SK-N-MC (cell line): ENCODE measurements at places on chromosomes 12 and 14.
A peak's percentile ranks its signal among the peaks of the same experiment; 100 is the strongest.

DNA sequence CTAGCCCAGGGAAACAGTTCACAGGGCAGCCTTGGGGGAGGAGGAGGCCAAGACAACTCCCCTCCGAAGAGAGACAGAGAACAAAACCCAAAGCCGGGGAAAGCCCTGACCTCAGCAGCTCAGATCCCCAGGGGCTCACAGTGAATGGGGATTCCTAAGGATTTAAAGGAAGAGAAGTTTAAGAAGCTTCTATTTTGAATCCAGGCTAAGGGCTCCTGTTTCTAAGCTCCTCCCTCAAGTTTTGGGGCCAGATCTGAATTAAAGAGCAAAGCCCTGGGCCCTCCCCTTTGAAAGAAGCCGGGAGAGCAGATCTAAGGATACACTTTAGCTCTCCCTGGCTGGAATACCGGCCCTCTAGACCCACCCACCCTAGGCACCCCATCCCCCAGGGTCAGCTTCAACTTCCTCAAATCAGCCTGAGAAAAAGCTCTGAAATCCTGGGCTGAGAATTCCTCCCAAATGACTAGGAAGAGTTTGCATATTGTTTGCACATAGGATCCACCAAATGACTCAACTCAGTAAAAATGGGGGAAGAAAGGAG is 3.9 kb downstream of the KDM2B start:
- no peak for DNase-seq

- DNase-seq: peak; percentile 20
These were observed 29.6 kb downstream of the EEA1 start for GRCh38 chr12:92899386-92900001.

- DNase-seq: peak; percentile 93
These were observed 145.6 kb upstream of the NAV3 start for GRCh38 chr12:77685112-77685511.

DNA sequence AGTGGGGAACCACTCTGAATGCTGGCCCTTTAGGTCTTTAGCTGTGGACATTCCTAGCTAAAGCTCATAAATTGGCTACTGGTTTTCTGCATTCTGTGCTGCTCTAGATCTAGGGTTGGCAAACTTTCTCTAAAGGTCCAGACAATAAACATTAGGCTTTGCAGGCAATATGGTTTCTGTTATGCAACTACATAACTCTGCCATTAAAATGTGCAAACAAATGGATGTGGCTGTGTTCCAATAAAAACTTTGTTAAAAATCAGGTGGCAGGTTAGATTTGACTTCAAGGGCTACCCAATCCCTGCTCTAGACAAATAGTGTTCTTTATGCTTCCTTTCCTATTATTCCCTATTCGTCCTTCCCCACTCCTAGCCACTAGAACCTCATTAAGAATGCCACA is 6.8 kb upstream of the LRRC9 start:
- DNase-seq: no peak

GRCh38 chr12:28460420-28461130 is 270.3 kb downstream of the CCDC91 start:
- no peak for DNase-seq

DNA sequence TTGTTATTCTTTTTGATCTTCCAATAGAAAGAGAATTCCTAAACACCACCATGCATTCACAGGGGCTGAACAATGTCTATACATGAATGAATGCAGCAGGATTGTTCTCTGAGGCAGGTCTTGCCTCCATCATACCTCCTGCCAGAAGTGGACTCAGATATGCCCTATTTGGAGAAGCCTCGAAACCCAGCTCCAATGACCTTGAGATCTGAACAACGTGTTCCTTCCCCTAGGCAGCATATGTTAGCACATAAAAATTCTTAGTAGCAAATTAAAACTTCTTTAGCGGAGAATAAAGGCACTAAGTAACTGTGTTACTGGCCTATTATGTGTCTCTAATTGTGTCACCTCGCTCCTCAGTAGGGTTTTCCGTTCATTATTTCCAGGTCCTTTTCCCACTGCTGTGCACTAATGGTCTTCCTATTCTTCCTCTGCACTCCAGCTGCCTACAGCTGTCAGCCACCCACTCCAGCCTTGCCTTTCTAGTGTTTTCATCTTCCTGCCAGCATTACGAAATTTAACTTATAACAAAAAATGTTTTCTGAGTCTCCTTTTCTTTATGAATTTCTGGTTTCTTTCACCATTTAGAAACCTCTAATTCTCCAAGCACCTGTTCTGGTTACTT is 62.6 kb upstream of the IGF1 start:
- no peak for DNase-seq

GRCh38 chr14:39972704-39973103 is 540.5 kb upstream of the FBXO33 start:
- no peak for DNase-seq

GRCh38 chr14:23486036-23486435 is 16.5 kb downstream of the NGDN start:
- no peak for DNase-seq

DNA sequence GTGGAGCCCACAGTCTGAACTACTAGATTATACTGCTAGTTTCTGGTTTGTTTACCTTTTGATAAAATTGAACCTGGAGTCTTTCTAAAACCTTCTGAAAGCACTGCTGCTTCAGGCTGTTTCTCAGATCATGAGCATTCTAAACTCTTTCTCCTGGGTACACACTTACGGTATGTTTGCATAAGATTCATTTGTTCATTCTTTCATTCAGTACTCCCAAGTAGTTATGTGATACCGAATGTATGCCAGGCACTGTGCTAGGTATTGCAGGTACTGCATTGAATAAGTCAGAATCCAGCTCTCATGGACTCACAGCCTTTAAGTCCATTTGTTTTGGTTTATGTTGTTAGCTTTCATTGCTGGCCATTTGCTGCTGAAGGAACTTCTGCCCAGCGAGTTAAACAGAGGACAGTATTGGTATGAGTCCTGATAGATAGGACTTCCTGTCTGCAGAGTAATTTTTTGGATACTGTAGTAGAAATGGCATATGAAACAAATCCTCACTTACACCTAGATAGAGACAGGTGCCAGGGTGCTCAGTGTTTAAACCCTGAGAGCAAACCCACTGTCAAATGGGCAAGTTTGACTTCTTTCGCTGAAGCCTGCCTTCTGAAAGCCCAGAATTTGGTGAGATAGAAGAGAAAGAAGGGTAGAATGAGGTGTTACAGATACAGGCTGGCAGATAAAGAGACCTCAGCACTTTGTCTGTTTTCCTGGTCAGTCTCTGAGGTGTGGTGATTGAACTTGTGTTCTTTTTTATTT is 2.1 kb downstream of the SUSD6 start:
- DNase-seq: no peak

DNA sequence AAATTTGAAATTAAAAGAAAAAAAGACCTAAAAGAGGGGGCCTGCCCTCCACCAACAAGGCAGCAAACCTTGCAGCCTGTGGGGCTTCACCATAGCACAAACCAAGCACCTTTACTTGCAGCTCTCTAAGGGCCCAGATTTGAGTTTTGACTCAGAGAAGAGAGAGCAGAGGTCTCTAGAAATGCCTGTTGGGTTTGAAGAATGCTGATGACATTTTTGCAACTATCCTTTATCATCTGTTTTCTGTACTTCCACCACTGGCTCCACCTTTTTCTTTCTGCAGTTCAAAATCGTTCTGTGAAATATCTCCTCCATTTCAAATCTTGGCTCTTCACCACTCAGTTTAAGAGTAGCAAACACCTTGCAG is 83.8 kb upstream of the HMGA2 start:
- DNase-seq: no peak

DNA sequence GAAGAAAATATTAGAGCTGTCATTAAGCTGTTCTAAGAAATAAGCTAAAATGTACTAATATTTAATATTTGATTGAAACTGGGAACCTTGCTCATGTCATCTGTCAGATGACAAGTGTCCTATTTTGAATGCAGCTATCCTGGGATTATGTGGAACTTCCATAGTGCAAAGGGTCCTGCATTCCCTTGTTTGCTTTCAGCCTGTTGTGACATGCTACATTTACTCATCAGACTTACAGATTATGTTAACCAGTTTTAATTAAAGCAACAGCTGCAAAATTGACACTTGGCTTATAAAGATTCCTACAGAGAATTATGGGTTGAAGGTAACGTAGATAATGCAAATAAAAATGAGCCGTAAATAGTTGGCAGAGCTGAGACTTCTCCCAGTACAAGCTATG is 458.4 kb upstream of the RGS6 start:
- DNase-seq: no peak

DNA sequence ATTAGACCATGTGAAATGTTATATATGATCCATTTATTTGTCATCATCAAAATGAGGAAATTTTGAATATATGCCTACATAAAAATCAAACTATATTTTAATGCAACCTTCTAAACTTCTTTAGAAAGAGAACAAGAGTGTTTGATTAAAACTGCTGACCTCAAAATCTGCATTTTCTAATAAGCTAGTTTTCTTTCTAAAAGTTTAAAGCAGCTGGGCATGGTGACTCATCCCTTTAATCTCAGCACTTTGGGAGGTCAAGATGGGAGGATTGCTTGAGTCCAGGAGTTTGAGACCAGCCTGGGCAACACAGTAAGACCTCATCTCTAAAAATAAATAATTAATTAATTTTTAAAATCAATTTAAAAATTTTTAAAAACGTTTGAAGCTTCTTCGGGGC is 36.2 kb downstream of the GNPTAB start:
- no peak for DNase-seq

DNA sequence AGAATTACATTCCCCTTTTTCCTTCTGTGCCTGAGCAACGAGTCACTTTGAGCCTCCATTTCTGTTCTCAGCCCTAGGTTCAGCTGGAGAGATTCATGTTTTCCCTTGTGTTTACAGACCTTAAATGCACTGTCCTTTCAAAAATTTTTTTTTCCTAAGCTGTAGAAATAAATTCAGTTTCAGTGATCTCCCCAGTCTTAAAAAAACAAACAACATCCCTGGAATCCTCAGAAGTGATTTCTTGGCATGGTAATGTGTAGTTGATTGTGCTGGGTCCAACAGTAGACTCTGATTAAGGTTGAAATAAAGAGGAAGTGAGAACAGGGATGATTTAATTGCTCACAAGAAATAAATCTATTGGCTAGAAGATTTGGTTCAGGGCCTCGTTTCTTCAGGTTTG is 89.3 kb downstream of the NTN4 start:
- no peak for DNase-seq

DNA sequence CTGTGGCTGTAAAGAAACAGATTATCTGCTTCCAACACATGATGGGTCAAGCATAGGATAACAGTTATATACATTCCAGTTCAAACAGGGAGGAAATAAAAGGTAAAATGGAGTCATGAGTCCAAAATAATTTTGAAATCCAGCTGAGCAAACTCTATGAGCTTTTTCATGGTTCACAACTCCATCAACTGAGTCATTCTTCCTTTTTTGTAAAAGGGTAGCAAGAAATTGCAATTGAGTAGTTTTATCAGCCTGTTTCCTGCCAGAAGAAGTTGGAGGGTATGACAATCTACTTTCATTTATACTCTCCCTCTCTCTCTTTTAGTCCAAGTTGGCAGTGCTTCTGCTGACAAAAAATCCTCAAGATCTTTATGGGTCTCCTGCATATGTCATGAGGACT is 95.6 kb downstream of the CPNE8 start:
- no peak for DNase-seq

- no peak for DNase-seq
These were observed 193.7 kb upstream of the FLRT2 start for GRCh38 chr14:85336257-85336656.

GRCh38 chr14:74476107-74476506 is 17.0 kb downstream of the NPC2 start:
- DNase-seq: no peak

GRCh38 chr12:87332987-87333726 is 696.0 kb downstream of the C12orf50 start:
- no peak for DNase-seq

DNA sequence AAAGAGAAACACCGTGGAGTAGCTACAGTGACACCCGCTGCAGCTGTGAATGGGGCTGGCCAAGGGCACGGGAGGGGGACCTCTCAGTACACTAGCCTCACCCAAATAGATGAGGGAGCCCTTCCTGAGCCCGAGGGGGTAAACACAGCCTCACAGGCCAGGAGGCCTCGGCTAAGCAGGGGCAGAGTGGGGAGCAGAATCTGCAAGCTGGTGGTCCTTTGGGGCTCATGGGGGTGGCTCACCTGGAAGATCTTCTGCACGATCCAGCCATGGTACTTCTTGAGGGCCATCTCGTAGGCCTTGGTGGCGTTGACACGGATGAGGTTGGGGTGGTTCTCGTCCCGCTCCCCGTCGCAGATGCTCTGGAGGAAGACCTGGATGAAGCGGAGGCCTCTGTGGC is 22.2 kb upstream of the TRPV4 start:
- DNase-seq: no peak

DNA sequence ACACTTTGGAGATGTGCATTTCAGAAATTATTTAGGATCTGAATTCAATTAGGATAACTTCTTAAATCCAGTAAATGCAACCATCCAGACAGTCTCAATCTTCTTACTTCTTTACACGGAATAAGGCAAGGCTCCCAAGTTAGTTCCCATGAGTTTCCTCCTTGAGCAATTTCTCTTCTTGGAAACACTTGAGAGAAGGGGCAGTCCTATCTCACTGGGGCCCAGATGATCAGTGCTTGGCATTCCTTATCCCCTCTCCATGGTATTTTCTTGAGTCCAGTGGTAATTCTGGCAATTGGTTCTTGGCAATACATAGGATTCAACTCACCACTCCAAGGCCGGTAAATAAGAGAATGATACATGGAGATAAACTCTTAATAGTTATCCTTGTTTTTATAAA is 87.1 kb upstream of the PTHLH start:
- no peak for DNase-seq

DNA sequence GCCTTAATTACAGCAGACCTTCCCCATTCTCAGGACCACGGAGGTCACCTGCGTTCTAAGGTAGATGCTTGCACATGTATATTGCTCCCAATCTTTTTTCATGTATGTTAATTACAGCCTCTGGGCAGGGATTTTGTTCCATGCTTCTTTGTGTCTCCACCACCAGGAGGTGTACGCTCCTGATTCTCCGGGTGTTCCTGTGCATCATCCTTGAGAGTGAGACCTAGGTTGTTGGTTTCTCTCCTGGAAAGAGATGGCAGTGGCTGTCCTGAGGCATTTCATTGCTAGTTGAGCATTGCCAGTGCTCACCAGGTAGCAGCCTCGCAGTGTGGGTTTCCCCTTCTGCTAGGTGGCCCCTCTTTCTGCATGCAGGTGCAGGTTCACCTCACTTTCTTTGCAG is 52.8 kb downstream of the KCNK13 start:
- DNase-seq: no peak

- DNase-seq: no peak
These were observed 63.3 kb upstream of the CDKN3 start for GRCh38 chr14:54333511-54333910.
